Adrenal gland (tissue), 19 donors: ENCODE measurements at places on chromosomes 4 and X.

DNA sequence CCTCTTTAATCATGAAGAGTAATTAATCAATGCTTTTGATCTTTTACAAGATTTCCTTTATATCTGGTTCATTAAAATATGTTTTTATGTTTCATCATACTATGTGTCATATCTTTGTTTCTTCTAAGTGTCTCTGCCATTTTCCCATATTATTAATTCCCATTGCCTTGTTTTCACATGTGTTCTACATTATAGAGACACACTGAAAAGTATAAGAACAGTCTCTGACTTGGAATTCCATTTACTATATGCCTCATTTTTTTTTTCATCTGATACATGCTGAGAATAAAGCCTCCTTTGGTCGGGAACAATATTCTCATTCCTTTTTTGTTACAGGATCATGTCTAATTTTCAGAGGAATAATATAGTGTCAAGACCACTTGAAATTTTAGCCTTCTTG lies 4.3 kb downstream of the BANK1 start:
- no peak for DNase-seq

- DNase-seq = no peak
Measured at GRCh38 chrX:112577146-112577545, 102.6 kb downstream of the LHFPL1 start.

GRCh38 chr4:62619971-62620370 lies 1419.8 kb downstream of the ADGRL3 start:
- DNase-seq = no peak

GRCh38 chrX:145631461-145631951 lies 186.1 kb upstream of the SLITRK2 start:
- no peak for DNase-seq

GRCh38 chrX:154372612-154373022 lies 1.8 kb downstream of the FLNA start:
- DNase-seq = no peak
